ENCODE measurements at places on chromosomes 13 and 19. TPM values are rescaled to one million over a fixed set of nuclear protein-coding genes. Genes with fewer than 3 reads are reported as not detected.

Gene ZNF829
- total RNA-seq = 1.7 TPM

Gene FXYD1
- 1.8 TPM for total RNA-seq

Gene SPC24
- total RNA-seq = 71.6 TPM

Gene CYP2S1
- 1.3 TPM for total RNA-seq

Gene ECSIT
- 39.1 TPM for total RNA-seq

Gene KLK4
- total RNA-seq = not detected

Gene CEACAM3
- not detected for total RNA-seq

Gene SYT3
- 0.15 TPM for total RNA-seq

Gene SULT2A1
- total RNA-seq = not detected

Gene TTC9B
- total RNA-seq = not detected

Gene DIS3
- 19.0 TPM for total RNA-seq

Gene S1PR4
- not detected for total RNA-seq

Gene PRR36
- not detected for total RNA-seq

Gene R3HDM4
- 35.1 TPM for total RNA-seq

Gene ZNF112
- total RNA-seq = 1.5 TPM

Gene BRME1
- total RNA-seq = 0.17 TPM

Gene RASL11A
- total RNA-seq = 29.8 TPM

Gene OLFM2
- not detected for total RNA-seq

Gene STOML3
- not detected for total RNA-seq

Gene ZNF773
- total RNA-seq = 12.4 TPM

Gene SETDB2
- total RNA-seq = 4.0 TPM

Gene CCDC169
- total RNA-seq = 3.7 TPM

Gene ZNF85
- total RNA-seq = 6.7 TPM

Gene PRRG2
- 0.84 TPM for total RNA-seq

Gene ZNF221
- 1.9 TPM for total RNA-seq

Gene VASP
- 93.5 TPM for total RNA-seq

Gene C1QTNF9
- not detected for total RNA-seq
